ENCODE measurements at places on chromosomes 1 and 21. TPM values are rescaled to one million over a fixed set of nuclear protein-coding genes. Genes with fewer than 3 reads are reported as not detected.

The MEGF6 gene
- 2.0 TPM for polyA plus RNA-seq

The LCE1D gene
- not detected for polyA plus RNA-seq

The ELAPOR1 gene
- 0.04 TPM for polyA plus RNA-seq

The NUDT4B gene
- polyA plus RNA-seq: not detected

The HMCN1 gene
- 3.9 TPM for polyA plus RNA-seq

The BGLAP gene
- 0.32 TPM for polyA plus RNA-seq

The LCE1A gene
- polyA plus RNA-seq: not detected

The EXO1 gene
- polyA plus RNA-seq: 0.07 TPM

The RAP1A gene
- 88.4 TPM for polyA plus RNA-seq

The PLPPR5 gene
- not detected for polyA plus RNA-seq

The ODF2L gene
- polyA plus RNA-seq: 14.0 TPM

The B3GALT6 gene
- polyA plus RNA-seq: 15.7 TPM

The FCRL2 gene
- polyA plus RNA-seq: not detected

The STPG1 gene
- polyA plus RNA-seq: 5.2 TPM

The TFAP2E gene
- 0.15 TPM for polyA plus RNA-seq

The LCA5L gene
- polyA plus RNA-seq: 0.65 TPM

The HSPA6 gene
- polyA plus RNA-seq: 0.65 TPM

The PCAT6 gene
- polyA plus RNA-seq: 1.9 TPM

The EPHB2 gene
- 0.11 TPM for polyA plus RNA-seq
